ENCODE measurements at places on chromosomes 4 and X.
A peak's percentile ranks its signal among the peaks of the same experiment; 100 is the strongest.

DNA sequence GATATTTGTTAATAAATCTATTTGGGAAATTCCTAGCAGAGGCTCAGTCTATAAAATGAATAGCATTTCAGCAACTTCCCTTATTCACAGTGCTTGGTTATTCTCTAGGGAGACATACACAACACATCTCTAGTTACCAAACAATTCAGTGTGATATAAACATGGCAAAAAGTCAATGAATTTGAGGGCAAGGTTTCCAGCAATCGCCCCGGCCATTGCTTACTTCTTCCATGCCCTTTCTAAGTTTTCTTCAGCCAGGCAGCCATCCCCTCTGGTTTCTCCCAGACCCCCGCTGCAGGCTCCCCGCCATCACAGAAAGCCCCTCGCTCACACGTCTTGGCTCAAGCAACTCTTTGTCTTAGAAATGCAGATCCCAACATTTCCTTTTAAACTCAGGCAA, 4.4 kb downstream of the TLR7 start:
- no peak for DNase-seq

DNA sequence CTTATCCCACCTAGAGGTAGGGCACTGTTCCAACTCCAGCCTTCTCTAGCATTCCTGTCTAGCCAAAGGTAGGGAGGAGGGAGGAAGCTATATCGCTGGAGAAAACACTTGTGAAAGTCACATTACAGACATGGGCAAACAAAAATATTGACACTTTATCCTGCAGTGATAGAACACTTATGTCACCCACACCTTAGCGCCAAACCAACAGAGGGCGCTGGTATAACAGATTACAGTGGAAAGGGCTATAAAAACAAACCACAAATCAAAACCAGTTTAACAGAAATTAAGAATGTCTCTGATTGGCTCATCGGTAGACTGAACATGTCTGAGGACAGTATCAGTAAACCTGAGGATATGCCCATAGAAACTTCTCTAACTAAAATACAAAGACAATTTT, 451.3 kb downstream of the TLL1 start:
- DNase-seq = peak; percentile 21

GRCh38 chr4:17889692-17890091, 78.9 kb downstream of the NCAPG start:
- no peak for DNase-seq

DNA sequence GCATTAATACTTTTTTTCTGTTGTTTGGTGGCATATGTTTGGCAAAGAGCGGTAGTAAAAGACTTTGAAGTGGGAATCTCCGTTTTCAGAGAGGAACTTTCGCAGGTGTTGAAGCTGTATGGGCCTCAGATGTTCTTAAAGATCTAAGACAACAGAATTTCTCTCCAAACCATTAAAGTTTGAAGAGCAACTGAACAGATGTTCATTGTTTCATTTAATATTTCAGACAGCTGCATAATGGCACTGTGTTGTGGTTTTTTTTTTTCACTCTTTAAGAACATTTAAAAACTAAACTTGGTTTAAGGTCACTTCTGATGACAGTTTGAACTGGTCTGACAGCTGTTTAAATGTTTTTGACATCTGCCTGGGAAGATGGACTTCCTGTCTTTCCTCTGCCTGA, 882.7 kb upstream of the PCDH10 start:
- no peak for DNase-seq

DNA sequence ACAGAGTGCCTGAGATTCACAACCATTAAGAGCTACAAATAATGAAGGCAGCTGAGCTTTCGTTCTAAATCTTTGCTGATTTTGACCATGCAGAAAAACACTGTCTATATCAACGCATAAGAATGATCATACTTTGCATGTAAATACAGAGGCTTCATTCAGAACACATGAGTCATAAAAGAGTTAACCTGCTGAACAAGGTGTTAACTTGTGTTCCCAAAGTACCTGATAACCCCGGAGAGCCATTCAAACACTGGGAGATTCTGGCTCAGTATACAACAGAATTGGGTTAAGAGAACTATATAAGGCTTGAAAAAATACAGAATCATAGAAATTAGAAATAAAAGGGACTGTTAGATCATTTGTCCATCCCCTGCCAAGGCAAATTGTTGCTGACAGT, 964.3 kb upstream of the TENM3 start:
- no peak for DNase-seq

GRCh38 chr4:176906709-176907108, 114.0 kb upstream of the VEGFC start:
- no peak for DNase-seq

GRCh38 chrX:38318196-38318595, 9.1 kb downstream of the RPGR start:
- peak; percentile 13 for DNase-seq

DNA sequence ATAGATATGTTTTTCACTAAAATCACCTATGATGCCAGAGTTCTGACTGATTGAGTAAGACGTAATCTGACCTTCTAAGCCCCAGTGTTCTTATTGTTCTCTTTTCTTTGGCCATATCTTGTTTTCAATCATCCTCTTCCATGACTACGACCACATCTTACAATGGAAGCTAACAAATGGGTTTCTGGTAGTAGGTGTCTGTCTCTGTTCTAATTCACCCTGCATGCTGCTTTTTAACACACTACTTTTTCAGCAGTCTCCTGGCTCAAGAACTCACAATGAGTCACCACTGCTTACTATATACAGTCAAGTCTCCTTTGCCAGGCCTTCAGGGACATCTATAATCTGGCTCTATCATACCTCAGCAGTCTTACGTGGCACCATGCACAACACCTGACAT, 146.1 kb downstream of the NEXMIF start:
- no peak for DNase-seq

GRCh38 chr4:145299380-145300076, 119.1 kb upstream of the OTUD4 start:
- peak; percentile 44 for DNase-seq

GRCh38 chr4:156615066-156615531, 356.5 kb downstream of the PDGFC start:
- DNase-seq = no peak

DNA sequence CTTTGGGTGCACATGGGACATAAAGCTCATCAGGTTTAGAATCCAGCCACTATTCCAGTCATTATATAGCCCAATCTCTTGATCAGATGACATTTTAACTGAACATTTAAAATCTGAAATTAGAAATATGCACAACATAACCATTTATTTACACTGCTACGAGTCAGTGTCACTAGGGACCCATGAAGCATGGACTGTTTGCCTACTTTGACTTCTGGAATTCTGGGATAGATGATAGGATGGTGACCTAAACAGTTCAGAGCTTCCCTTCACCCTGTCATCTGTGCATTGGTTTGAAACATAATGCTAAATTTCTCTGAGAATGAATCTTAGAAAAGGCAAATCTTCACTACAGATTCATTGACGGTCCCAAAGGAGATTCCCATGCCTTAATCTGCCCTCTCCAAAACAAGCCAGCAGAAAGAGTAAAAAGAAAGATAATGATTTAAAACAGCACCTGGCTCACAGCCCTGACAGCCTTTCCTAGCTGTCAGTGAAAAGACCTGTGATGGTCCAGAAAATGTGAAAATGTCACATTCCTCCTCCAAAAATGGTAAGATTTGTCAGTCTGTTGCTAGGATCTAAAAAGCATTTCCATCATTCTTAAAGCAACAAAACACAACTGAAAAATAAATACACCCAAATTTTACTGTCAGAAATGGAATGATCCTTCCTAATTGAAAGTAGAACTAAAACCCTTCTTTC, 18.9 kb upstream of the HERC3 start:
- no peak for DNase-seq

DNA sequence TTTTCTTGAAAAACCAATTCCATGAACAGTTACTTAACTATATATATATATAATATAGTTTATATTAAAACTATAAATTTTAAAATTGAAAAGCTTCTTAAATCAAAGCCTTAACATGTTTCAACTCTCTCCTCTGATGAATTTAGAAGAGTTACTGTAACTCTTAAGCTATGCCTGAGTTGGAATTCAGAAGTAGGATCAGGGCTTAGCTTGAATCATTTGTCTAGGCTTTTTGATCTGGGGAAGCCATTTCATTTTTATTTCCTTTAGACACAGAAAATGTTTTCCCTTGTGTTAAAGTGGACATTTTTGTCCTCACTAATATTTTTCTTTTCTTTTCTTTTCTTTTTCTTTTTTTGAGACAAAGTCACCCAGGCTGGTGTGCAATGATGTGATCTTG, 40.4 kb upstream of the PDLIM5 start:
- no peak for DNase-seq

- no peak for DNase-seq
Observed at GRCh38 chr4:53573696-53574095, 17.6 kb downstream of the LNX1 start.

DNA sequence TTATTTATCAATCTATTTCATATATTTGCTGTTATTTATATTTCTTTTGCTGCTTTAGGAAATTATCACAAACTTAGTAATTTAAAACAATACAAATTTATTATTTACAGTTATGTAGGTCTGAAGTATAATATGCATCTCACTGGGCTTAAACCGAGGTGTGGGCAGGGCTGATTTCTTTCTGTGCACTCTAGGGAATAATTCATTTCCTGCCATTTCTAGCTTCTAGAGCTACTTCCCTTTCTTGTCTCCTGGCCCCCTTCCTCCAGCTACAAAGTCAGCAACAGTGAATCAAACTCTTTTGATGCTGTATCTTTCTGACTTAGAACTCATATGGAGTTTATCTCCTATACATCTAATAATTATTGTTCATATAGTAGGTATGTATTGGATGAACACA, 303.5 kb upstream of the ARSJ start:
- peak; percentile 86 for DNase-seq

GRCh38 chr4:168380290-168380689, 61.7 kb upstream of the DDX60 start:
- DNase-seq = no peak

DNA sequence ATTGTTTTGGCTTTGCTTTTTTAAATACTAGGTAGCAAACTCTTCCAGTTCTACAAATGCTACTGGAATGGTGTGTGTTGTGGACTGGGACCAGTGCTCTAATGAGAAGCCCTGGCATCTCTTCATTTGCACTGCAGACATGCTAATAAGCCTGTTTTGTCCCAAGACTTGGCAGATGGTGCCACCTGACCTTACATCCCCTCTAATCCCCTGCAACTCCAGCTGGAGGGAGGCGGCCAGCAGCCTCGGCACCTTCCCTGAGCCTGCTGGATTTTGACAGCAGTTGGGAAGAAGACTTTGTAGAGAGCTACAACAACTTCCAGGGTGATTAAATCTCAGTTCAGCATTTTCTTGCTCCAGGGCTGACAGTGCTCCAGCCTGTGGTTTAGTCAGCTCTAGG, 200.0 kb downstream of the DCLK2 start:
- DNase-seq = no peak

GRCh38 chr4:74255096-74255495, 53.2 kb upstream of the EPGN start:
- no peak for DNase-seq

DNA sequence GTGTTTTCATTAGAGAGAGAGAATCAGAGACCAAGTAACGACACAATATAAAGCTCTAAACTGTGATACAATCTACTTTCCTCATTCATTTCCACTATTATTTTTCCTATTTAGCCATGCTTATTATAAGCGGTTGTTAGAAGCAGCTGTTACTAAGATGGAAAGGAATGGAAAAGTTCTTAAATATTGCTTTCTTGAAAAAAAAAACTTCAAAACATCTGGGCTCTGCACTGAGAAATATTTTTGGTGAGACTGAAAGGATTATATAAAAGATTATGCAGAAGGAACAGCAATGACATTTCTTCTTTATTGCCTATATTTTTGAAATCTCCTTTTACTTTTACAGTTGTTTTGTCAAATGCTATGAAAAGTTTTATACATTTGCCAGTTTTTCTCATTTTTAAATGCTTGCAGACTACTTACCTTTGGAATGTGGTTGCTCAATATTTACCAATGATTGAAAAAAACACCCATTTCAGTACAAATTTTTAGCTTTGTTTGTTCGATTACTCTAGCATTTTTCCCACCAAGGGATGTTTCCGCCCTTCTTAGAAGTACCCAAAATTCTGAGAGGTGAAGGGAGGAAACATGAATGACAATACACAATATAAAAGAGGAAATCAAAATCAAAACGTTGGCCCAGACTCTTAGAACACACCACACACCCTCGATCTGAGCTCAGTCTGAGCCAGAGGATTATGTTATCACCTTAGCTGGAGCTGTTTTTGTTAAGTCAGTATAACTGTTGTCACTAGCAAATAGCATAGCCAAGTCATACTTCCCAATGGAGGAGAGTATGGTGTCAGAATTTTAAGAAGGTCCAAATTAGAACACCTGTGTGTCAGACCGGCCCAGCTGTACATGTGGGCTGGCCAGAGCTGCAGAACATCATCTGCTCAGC, 18.4 kb downstream of the DKK2 start:
- DNase-seq = no peak

GRCh38 chr4:55035892-55036291, 89.5 kb downstream of the KDR start:
- no peak for DNase-seq

- no peak for DNase-seq
Observed at GRCh38 chr4:74968456-74969164, 35.7 kb downstream of the PARM1 start.

DNA sequence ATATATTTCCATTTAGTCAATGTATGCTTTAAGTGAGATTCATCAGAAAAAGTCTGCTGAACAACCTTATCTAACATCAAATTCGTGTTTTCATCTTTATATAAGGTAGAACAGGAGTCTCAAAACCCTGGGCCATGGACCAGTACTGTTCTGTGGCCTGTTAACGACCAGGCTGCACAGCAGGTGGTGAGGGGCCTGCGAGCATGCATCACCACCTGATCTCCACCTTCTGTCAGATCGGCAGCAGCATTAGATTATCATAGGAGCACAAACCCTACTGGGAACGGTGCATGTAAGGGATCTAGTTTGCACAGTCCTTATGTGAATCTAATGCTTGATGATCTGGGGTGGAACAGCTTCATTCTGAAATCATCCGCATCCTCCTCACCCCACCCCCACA, 3.2 kb downstream of the CTSO start:
- no peak for DNase-seq

DNA sequence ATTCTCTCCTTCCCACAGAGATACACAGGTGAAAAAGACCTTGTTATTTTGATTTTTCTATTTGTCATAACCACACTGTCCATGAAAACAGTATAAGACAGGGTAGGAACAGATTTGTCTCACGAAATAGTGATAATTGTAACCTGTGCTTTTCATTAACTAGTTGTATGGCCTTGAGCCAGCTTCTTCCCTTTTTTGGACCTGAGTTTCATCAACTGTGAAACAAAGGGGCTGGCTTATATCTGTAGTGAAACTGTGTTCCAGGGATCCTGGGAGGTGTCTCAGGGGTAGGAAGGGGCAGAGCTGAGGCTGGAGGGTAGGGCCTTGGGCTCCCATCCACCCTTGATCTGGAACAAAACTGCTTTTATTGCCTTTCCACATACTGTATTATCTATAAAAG, 50.9 kb downstream of the MED28 start:
- DNase-seq = peak; percentile 6

GRCh38 chr4:30399476-30399875, 320.7 kb upstream of the PCDH7 start:
- DNase-seq = no peak

Measured in Kasumi-1 (cell line).